ENCODE measurements at places on chromosomes 16 and 17.

- no peak for DNase-seq
Observed at GRCh38 chr16:56630134-56630533, 2.3 kb upstream of the MT1M start.

DNA sequence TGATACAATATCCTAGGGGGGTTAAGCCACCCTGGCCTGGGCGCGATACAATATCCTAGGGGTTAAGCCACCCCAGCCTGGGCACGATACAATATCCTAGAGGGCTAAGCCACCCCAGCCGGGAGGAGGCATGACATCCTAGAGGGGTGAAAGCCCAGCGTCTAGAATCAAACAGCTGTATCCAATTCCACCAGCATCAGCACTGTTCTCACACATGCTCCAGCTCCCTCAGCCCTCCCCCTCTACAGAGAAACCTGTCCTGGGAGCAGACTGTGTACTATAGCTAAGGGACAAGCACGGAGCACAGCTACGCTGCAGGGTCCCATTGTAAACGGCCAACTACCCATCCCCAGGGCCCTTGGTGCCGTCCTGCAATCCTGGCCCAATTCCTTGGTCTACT is 6.2 kb downstream of the GINS2 start:
- no peak for DNase-seq

- DNase-seq = peak; percentile 47
Observed at GRCh38 chr16:58110571-58111301, 18.4 kb downstream of the CFAP20 start.

DNA sequence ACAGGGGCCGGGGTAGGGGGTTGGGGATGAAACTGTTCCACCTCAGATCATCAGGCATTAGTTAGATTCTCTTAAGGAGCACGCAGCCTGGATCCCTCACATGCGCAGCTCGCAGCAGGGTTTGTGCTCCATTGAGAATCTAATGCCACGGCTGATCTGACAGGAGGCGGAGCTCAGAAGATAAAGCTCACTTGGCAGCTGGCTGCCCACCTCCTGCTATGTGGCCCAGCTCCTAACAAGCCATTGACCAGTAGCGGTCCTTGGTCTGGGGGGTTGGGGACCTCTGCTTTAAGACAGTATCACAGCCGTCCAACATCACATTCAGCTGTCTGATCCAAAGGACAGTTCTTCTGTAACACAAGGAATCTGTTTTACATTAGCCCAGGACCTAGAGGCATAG is 62.5 kb downstream of the SLC39A11 start:
- no peak for DNase-seq

- no peak for DNase-seq
Observed at GRCh38 chr16:67931712-67932461, at the start of gene CTRL. Gene CTRL, minus strand, starts transcription at chr16:67931862. Its CDS starts 10 bp downstream, at chr16:67931852.

- no peak for DNase-seq
Observed at GRCh38 chr17:10034719-10035475, 129.8 kb upstream of the RCVRN start.

DNA sequence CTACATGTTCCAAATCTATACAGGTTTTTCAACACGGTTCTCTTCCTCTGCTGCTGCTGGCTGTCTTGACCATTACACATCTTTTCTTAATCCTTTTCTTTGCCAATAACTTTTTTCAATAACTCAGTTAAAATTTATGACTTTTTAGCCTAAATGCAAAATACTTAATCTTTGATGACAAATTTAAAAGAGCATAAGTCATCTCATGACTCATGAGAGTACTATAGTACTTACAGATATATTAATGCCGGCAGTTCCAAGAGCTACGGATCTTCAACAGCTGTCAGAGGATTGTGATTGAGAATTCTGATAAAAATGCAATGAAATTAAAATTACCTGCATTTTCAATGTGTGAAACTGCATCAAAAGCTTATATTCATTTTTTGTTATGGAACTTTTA is 105.5 kb downstream of the KPNA2 start:
- no peak for DNase-seq

GRCh38 chr16:68022728-68023537 is at the start of the genes DDX28 and DUS2:
Gene DDX28, minus strand, starts transcription at chr16:68023232. Its CDS starts 30 bp downstream, at chr16:68023202.
Gene DUS2, plus strand, starts transcription at chr16:68023284. Its CDS starts 14,740 bp downstream, at chr16:68038024.
- DNase-seq = peak; percentile 95

DNA sequence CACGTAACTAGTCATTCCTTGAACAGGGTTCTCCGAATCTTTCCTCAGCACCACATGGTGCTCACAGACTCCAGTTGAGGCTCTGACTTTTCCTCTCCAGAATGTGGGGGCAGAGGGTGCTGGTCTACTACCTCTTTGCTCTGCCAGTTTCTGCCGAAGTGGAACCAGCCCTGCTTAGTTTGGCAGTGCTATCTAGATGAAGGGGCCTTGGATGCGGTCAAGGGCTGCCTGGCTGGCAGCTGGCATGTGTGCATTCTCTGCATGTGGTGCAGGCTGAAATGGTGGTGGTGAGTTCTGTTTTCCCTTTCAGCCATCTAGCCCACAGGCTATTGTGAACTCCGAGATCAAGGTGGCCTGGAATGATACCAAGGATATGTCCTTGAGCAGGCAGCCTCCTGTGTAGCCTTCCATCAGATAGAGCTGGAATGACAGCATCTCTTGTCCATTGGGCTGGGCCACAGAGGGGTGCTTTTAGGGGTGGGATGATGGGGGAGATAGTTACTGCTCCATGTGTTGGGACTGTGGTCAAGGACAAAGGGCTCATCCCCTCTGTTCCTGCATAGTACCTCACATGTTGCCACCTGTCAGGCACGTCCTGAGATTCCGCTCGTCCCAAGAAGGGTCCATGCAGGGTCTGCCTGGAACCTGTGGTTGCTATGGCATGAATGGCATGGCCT is 2.0 kb downstream of the DYNLL2 start:
- no peak for DNase-seq

DNA sequence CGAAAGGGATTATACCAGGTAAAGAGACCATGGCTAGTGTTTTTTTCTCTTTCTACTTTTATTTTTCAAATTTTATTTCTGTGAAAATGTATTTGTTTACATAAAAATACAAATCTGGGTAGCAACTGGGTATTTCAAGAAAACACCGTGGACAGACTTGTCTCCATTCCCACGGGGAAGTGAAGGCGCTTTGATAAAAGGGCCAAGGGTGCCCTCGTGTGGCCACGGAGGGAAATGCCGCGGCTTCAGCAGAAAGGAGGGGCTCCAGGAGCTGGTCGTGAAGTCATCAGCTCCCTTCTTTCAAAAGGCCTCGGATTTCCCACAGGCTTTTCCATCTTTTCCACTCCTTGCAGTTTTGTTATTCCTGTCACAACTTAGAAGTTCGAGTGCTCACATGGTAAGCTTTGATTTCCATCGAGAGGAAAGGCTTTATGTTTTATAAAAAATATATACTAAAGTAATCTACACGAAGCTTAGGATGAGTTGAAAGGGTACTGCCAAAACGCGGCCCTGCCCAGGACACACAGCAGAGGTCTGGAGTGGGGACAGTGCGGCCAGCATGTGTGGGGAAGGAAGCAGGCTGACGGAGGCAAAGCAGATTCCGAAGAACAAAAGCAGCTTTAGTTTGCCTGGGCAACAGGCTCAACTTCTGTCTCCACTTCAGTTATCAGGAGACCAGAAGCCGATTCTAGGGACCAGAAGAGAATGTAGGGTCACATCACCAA is 15.3 kb upstream of the MNT start:
- peak; percentile 90 for DNase-seq

GRCh38 chr17:39667262-39667944 is 850 bp upstream of the PNMT start:
- DNase-seq = no peak

DNA sequence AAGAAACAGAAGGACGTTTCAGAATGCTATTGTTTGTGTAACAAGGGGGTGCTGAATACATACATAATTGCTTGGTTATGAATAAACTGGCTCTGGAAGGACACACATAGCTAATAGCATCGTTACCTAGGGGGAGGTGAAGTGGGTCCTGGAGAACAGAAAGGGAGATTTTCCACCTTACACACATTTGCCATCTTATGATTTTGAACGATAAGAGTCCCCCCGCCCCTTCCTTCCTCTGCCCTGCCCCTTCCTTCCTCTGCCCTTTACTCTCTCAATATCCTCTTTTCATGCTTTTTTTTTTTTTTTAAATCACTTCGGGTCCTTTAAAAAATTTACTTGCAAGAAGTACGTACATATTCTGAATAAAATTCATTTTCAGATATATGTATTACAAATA is 902 bp upstream of the DHRS7B start:
- peak; percentile 7 for DNase-seq

GRCh38 chr16:71258372-71258771 is 27.9 kb upstream of the HYDIN start:
- DNase-seq = no peak

GRCh38 chr16:57828272-57829161 is 26.2 kb upstream of the KIFC3 start:
- DNase-seq = no peak

DNA sequence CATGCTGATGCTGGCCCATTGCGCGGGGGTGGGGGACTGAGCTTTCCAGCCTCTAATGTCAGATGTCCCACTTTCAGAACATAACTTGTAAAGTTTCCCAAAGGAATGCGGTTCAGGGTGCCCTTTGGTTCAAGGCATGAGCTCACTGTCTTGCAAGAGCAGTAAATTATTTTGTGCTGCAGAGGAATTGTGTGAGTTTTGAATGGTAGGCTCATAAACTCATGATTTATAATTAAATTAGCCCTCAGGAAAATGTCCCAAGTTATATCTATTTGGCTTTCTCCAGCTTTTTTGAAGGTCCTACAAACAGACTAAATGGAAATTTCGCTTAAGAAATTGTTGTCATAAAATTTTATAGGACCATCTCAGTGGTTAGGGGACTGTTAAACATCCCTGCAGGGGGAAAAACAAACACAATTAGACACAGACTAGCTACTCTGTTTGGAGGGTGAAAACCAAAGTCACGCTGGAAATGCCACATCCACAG is 321.8 kb downstream of the HS3ST3B1 start:
- no peak for DNase-seq

- no peak for DNase-seq
Observed at GRCh38 chr17:82858376-82859126, 18.7 kb upstream of the ZNF750 start.

DNA sequence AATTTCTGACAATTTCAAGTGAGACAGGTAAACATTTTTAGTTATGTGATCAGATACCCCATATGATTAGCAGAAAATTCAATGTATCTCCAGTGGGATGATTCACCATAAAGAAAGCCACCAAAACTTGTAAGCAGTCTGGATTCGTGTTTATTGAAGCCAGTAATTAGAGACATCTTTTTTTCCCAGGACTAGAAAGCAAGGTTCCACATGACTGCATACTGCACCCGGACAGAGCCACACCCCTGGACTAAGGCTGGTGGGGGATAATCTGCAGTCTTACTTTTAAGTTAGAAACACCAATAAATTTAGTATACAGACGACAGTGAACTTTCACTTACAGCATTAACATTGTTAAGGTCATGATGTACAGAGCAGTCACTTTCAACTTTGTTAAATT is 24.2 kb upstream of the CMTM4 start:
- DNase-seq = no peak

- DNase-seq = no peak
Observed at GRCh38 chr16:3256866-3257465, 533 bp upstream of the MEFV start.

GRCh38 chr16:79618692-79619050 is 18.1 kb upstream of the MAF start:
- no peak for DNase-seq

GRCh38 chr17:76137351-76138233 is 3.5 kb downstream of the FOXJ1 start:
- DNase-seq = no peak

GRCh38 chr16:86430814-86431213 is 79.5 kb upstream of the FOXF1 start:
- DNase-seq = no peak

Measured in A673 (cell line).